Activated CD8-positive, alpha-beta T cell treated with anti-CD3 and anti-CD28 coated beads for 36 hours (primary cell): ENCODE measurements at places on chromosomes 3 and 15.
A peak's percentile ranks its signal among the peaks of the same experiment; 100 is the strongest.

GRCh38 chr3:132630612-132631011 is 29.0 kb downstream of the ACAD11 start:
- no peak for DNase-seq

GRCh38 chr3:65702202-65702601 is 336.5 kb downstream of the MAGI1 start:
- no peak for DNase-seq

DNA sequence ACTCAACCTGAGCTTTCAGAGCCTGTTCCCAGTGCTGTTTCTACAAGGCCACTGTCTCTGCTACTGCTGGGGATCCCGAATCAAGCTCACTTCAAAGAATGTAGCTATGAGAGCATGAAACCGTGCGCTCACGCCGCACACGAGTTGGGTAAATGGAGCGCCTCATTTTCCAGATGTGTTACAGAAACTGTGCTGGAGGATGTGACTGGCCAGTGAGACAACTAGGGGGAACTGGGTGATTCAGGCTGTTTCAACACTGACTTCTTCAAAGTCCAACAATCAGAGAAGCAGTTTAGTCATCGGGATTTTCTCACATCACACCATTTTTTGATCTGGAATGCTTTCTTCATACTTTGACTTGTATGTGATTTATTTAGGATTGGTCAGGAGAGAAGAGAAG is 3.5 kb downstream of the ZNF710 start:
- peak; percentile 43 for DNase-seq

GRCh38 chr3:15683253-15683652 is 81.7 kb downstream of the BTD start:
- no peak for DNase-seq

GRCh38 chr3:115784739-115785536 is 161.6 kb downstream of the GAP43 start:
- no peak for DNase-seq
